OCI-LY7 (cell line): ENCODE measurements at places on chromosomes 6 and 20. TPM values are rescaled to one million over a fixed set of nuclear protein-coding genes. Genes with fewer than 3 reads are reported as not detected.
A peak's percentile ranks its signal among the peaks of the same experiment; 100 is the strongest.

GRCh38 chr20:3250091-3250504, 11.1 kb upstream of the SLC4A11 start:
- DNase-seq, result no peak

The TAGAP gene
- 22.7 and 23.6 TPM in 2 replicates for total RNA-seq

- DNase-seq, result peak; percentile 98
These were observed at the start of gene ASXL1 for GRCh38 chr20:32357869-32358631. ASXL1 (plus strand) TSS chr20:32358331; CDS start chr20:32358776, 445 bp downstream.

GRCh38 chr6:53956068-53956711, 155.1 kb upstream of the MLIP start:
- DNase-seq, result peak; percentile 5

DNA sequence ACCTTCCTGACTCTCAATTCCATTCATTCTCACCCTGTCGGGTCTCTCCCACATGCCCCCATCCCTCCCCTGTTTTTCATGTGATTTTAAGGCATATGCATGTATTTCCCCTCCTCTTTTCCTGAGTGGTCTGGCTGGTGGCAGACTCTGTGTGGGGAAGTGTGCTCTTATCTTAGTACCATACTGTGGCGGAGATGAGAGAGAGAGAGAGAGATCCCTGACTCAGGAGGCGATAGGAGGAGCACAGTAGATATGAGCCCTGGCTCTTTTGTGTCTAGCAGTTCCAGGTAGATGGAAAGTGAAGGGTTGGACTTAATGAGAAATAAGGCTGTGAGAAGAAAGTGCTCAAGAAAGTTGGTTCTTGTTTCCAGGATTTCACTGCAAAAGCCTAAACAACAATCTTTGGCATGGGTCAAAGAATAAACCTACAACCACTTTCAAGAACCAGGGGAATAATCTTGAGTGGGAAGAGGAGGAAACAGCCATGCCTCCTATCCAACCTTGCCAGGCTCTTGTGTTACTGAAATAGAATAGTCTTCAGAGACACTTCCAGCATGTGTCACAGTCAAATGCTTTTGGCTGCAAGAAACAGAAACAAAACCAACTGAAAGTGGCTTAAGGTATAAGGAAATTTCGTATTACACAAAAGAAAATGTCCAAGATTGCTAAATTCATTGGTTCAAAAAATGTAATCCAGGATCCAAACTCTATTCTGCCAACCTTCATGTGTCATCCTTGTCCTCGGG, 123.8 kb upstream of the MYLIP start:
- no peak for DNase-seq

DNA sequence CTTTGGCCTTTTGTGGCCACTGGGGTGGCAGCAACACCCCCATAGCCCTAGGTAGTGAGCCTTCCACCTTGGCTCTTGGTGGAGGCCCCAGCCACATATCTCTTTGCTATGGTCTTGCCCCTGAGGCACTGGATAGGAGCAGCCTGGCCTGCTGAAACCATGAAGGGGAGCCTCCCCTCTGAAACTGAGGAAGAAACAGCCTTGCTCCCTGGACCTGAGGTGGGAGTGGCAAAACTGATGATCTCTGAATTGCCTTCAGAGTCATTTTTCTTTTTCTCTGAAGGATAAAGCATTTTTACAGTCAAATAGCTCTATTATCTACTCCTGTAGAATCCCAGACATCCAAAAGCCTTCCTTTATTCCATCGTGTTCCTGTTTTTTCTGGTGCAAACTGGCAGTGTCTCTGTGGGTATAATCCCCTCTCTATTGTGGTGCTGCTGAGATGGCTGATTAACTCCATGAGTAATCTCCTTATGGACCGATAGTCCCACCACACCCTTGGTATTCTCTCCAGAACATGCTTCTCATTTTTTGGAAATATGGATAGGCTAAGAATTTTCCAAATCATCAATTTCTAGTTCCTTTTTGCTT, 22.0 kb upstream of the PRSS35 start:
- DNase-seq, result no peak

The AAR2 gene
- total RNA-seq, result 19.8 and 20.3 TPM in 2 replicates

The ENPP5 gene
- total RNA-seq, result 1.6 and 2.4 TPM in 2 replicates

DNA sequence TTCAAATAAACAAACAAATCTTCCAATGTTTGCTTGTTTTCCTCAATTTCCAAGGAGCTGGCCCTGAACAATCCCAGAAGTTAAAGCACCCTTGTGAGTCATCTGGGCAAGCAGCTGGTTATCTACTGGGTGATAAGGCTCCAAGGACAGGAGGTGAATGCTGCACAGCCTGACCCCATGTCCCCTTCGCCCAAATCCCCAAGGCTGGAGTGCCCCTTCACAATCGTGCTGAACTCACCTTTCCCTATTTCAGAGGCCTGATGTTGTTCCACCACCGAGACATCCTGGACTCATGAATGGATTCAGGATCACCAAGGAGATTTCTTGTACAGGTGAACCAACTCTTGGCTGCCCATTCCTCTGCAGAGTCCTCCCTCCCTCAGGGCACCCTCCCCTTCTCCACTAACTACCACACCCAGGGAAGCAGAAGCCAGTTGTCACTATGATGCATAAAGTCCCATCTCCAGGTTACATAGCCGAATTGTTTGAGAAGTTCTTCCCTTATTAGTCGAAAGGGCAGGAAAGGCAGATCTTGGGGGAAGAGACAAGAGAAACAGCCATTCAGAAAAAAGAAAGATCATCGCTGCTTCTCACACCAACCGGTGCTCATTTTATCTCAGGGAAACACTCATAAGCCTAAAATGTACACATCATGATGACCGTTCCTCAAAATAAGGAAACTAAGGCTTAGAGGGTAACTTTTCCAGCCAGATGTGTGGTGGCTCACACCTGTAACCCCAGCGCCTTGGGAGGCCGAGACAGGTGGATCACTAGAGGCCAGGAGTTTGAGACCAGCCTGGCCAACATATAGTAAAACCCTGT, 138.8 kb upstream of the RREB1 start:
- DNase-seq, result no peak

DNA sequence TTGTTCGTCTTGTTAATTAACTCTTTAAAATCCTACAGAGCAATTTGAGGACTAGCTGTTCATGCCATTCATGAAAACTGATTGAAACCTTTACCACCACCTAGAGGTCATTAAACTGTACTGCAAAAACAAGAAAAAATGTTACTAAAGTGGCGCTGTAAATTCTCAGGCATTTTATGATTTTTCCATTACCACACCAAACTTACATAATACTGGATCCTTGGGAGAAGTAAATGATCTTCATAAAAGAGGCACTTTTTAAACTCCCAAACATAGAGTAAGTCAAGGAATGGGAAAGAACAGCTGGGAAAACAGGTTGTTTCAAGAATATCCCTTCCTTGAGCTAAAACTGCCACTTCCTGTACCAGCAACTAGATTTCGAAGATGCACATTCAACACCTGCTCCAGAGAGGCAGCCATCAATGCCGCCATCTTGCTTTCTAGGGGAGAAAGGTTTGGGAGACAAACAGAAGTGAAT, 54.3 kb downstream of the MYLIP start:
- DNase-seq, result peak; percentile 61

The DPPA5 gene
- not detected in 2 replicates for total RNA-seq

DNA sequence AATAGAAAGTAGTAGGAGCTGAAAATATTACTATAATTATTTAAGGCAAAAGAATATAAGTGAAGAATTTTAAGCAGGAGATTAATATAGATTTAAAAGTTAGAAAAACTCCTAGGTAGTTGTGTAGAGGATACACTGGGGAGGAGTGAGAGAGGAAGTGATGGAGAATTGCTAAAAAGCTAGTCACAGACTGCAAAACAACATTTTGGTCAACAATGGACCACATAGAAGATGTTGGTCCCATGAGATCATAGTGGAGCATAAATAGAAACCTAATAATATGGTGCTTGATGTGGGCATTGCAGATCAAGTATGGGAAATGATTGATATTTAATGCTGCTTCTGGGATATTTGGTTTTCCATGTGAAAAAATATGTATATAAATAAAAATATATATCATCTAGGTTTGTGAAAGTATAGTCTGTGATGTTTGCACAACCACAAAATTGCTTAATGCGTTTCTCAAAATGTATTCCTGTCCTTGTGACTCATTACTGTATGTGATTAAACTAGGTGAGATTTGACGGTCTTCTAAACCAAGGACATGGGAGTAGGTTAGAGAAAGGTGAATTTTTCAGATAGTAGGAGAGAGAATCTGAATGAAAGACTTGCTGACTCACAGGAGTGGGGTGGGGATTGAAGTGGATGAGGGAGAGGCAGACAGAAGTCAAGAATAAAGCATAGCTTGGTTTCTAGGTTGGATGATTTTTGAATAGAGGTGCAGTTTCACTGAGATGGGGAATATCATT, 174.0 kb downstream of the BCKDHB start:
- DNase-seq, result no peak

DNA sequence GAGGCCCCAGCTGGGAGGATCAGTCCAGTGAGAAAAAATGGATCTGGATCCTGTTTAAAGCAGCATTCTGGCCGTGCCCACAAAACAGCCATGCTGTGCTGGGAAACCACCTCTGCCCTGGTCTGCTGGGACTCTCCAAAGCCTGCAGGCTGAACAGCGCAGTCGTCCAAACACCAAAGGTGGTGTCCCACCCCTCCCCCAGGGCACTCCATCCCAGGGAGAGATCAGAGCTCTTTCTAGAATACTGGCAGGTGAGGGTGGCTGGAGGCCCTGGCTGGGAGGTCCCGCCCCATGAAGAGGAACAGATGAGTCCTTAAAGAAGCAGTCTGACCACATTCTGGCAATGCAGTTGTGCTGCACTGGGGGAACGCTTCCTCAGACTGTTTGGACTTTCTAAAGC, 84.6 kb downstream of the MRAP2 start:
- DNase-seq, result no peak

The SLC17A1 gene
- not detected in 2 replicates for total RNA-seq

DNA sequence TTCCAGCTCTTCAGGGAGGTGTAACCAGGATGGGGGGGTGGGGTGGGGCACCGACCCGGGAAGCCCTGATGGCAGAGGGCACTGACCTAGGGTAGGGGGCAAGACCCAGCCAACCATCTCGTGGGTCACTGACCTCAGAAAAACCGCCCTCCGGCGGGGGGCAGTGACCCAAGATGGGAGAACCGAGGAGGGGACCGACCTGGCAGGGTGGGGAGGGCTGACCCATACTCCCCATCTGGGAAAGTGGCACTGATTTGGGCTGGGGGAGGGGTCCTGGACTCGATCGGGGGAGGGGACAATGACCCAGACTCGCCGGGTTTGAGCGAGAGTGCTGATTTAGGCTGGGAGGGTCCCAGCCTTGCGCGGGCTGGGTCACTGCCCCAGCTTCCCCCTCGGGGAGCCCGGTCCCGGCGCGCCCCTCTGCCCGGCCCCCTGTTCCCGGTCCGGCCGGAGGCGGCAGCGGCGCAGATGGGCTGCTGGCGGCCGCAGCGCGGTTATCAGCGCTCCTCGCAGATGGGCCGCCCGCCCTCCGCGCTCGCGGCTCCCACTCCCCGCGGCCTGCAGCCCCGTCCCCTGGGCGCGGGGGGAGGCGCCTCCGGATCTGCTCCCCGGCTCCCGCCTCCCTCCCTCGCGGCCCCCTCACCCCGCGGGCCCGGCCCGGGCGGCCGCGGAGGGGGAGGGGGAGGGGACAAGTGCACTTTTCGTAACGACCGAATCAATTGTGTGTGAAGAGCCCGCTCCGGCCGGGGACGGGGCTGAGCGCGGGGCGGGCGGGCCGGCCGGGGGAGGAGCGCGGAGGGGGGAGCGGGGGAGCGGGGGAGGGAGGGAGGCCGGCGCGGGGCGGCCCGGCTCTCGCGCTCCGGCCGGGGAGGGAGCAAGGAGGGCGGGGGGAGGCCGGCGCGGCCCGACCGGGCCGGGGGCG, 2.2 kb downstream of the NOL4L start:
- DNase-seq, result peak; percentile 44

GRCh38 chr6:163659803-163660202, 245.3 kb downstream of the QKI start:
- no peak for DNase-seq

The SLA2 gene
- 4.1 and 5.0 TPM in 2 replicates for total RNA-seq

- DNase-seq, result no peak
These were observed 28.5 kb upstream of the DST start for GRCh38 chr6:56671160-56671559.

The SLC18B1 gene
- 5.8 and 7.5 TPM in 2 replicates for total RNA-seq

GRCh38 chr20:3352202-3352601, 55.3 kb downstream of the DNAAF9 start:
- DNase-seq, result no peak

DNA sequence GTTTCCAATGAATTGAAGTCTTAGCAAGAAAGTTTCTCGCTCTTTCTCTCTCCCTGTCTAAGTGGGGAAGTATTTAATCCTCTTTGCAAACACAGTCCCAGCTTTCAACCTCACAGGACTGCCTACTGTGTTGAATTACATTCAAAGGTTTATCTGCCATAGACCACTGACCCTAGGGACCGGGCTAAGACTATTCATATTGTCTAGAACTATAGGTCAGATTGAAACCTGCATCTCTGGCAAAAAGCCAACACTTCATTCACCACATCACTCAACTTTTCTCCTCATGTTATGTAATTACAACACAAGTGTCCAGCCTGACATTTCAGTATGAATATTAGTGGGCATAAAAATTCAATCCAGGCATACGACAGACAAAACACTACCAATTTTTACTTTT, 314.7 kb upstream of the RSPO3 start:
- DNase-seq, result no peak

GRCh38 chr6:102488729-102489128, 1095.2 kb downstream of the GRIK2 start:
- no peak for DNase-seq

DNA sequence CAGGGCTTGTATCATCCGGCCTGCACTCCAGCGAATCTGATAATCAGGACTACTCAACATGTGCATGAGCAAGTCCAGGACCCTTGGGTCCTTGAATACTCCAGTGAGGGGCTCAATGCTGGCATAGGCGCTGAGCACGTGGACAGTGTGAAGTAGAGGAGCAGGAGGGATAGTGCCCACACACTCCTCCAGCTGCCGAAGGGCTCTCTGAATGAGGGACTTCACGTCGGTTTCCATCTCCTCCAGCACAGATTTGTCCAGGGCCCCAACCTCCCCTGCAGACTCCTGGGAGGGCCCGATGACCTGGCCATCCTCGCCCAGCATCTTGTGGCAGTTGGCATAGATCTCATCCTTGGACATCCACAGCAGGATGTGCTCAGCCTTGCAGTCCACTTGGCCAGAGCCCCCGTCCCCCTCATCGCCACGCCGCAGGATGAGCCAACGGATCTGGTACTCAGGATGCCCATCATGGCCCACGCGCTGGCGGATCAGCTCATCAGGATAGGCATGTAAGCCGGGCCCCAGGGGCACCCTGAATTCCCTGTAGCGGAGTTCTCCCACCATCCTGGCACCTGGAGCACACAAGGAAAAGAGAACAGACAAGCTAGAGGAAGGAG, 1.3 kb downstream of the CUL7 start:
- DNase-seq, result no peak

GRCh38 chr6:24980507-24981385, 45.0 kb upstream of the RIPOR2 start:
- no peak for DNase-seq

DNA sequence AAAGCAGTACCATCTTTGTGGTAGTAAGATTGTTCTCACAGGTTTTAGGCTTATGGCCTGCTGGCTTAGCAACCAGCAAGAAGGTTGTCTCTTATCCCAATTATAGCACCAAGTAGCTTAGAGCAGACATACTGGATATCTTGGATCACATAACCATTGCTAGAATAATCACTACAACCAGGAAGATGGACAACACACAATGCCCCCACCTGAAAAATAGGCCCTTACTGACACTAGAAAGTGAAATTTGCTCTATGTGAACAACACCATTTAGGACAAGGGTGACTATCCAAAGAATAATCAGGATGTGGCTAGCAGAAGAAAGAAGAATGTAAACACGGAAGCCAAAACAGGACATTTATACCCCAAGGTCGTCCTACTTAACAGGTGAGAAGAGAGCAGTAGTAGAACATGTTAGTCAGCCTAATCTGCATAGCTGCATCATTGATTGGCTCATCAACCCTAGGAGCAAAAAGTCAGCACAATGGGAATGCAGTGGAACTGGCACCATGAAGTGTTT, 172.7 kb upstream of the MARCKS start:
- DNase-seq, result peak; percentile 24
